ENCODE measurements at places on chromosomes 4 and X. TPM values are rescaled to one million over a fixed set of nuclear protein-coding genes. Genes with fewer than 3 reads are reported as not detected.

GRCh38 chr4:110088670-110089069 is 109.7 kb downstream of the ELOVL6 start:
- peaks cover 76% of the 10 kb centered on the region for H3K4me1 ChIP-seq
- H3K4me3 ChIP-seq = peak overlapping the region; percentile 73
- H3K36me3 ChIP-seq = peaks cover 7% of the 10 kb centered on the region

GRCh38 chr4:158578476-158578875 is 56.8 kb downstream of the RXFP1 start:
- no peaks in the 10 kb centered on the region for H3K4me1 ChIP-seq
- H3K27me3 ChIP-seq = peaks cover 1% of the 10 kb centered on the region
- H3K27ac ChIP-seq = no peak overlapping the region
- DNase-seq = no peak
- no peak overlapping the region for H3K4me3 ChIP-seq
- no peaks in the 10 kb centered on the region for H3K36me3 ChIP-seq

- H3K4me3 ChIP-seq = peak overlapping the region; percentile 80
- no peak overlapping the region for H3K27ac ChIP-seq
- peaks cover 56% of the 10 kb centered on the region for H3K27me3 ChIP-seq
- H3K36me3 ChIP-seq = no peaks in the 10 kb centered on the region
- no peak for DNase-seq
Measured at GRCh38 chr4:170025523-170026252, 507 bp downstream of the MFAP3L start.

Gene TSPAN7
- not detected for total RNA-seq

DNA sequence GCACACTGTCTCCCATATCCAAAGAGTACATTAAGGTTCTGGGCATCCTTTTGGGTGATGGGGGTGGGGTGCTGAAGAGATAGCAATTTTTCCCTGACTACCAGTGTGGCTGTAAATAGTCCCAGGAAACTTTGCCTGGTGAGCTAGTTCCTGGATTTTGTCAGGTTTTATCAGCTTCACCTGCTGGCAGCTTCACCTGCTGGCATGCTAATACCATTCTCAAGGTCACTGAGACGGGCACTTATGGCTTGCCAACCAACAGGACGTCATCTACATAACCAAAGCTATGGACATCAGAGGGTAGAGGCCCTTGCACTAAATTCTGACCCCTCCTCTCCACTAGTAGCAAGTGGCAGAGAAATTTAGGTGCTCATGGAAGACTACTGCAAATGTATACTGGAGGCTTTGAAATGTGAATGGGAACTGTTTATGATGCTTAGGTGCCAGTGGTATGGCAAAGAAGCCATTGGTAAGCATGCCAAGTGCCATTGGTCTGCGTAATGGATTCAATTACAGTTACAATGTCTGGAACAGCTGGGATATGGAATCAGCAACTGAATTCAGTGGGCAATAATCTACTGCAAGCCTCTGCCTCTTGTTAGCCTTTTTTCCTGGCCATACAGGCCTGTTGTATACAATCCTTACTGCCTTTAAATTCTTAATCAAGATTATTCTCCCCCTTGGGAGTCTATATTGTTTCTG is 71.6 kb upstream of the SH3RF1 start:
- H3K36me3 ChIP-seq = no peaks in the 10 kb centered on the region
- no peaks in the 10 kb centered on the region for H3K27me3 ChIP-seq
- DNase-seq = no peak
- no peak overlapping the region for H3K27ac ChIP-seq

Gene RTL9
- not detected for total RNA-seq

- H3K4me3 ChIP-seq = no peak overlapping the region
- no peaks in the 10 kb centered on the region for H3K27me3 ChIP-seq
- no peak overlapping the region for H3K27ac ChIP-seq
Measured at GRCh38 chr4:176436293-176436973, 116.7 kb downstream of the SPCS3 start.

Gene MEPE
- not detected for total RNA-seq

Gene LPAR4
- total RNA-seq = not detected

GRCh38 chr4:19063662-19064061 is 1042.1 kb upstream of the LCORL start:
- H3K36me3 ChIP-seq = no peaks in the 10 kb centered on the region
- no peaks in the 10 kb centered on the region for H3K4me1 ChIP-seq
- no peak overlapping the region for H3K4me3 ChIP-seq
- H3K27ac ChIP-seq = no peak overlapping the region
- DNase-seq = no peak

DNA sequence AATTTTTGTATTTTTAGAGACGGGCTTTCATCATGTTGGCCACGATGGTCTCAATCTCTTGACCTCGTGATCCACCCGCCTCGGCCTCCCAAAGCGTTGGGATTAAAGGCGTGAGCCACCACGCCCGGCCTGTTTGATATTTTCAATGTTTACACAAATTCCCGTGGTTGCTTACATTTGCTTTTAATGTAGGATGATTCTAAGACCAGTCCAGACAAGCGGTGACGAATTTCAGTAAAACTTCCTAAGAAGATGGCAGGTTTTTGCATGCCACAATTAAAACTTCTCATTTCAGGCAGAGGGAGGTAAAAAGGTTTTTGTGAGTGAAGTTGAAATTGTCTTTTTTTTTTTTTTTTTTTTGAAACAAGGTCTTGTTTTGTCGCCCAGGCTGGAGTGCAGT is 41.4 kb upstream of the RBPJ start:
- no peak for DNase-seq
- no peak overlapping the region for H3K4me3 ChIP-seq
- peaks cover 3% of the 10 kb centered on the region for H3K27me3 ChIP-seq

DNA sequence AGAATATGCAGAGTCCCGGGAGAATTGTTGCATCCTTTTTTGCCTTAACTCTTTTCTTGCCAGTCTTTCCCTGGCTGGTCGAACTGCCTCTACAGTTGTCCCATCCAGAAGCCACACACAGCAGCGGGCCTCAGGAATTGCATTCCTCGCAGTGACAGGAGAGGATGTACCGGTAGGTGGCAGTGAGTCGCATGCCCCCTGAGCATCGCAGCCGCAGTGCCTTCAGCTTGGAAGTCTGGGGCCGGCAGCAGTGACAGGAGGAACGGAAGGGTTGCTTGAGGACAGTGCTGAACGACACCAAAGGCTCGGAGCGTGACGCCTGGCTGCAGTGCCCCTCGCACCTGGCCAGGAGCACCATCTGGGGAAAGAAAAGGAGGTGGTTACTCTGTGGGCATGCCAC is 23.5 kb downstream of the NDP start:
- H3K27me3 ChIP-seq = peaks cover 1% of the 10 kb centered on the region
- no peaks in the 10 kb centered on the region for H3K4me1 ChIP-seq
- H3K27ac ChIP-seq = no peak overlapping the region
- no peak for DNase-seq
- no peak overlapping the region for H3K4me3 ChIP-seq
- H3K36me3 ChIP-seq = no peaks in the 10 kb centered on the region

DNA sequence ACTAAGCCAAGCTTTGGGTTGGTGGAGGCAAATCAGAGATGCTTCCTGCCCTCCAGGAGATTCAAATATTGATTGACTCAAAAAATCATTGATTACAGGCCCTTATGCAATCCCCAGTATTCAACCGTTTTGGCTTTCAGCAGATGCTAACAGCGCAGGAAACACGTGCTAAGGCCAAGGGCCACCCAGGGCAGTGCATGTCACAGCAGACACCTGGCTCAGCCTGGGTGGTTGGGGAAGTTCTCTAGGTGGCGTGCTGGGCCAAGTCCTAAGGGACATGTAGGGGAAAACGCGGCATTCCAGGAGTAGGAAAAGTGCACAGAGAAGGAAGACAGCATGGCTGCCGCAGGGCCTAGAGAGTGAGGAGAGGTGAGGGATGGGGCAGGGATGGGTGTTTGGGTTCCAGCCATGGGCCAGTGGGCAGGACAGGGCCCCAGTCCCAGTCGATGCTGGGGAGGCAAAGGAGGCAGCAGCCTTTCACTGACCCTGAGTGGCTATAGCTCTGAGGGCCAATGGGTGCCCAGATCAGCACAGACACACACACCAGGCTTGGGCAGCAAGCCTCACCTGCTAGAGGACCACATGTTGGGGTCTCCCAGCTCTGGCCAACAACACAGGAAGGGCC is 239.1 kb downstream of the EVC2 start:
- H3K27me3 ChIP-seq = no peaks in the 10 kb centered on the region
- no peak overlapping the region for H3K27ac ChIP-seq
- no peak for DNase-seq
- no peaks in the 10 kb centered on the region for H3K4me1 ChIP-seq
- H3K4me3 ChIP-seq = no peak overlapping the region

Data from activated T-helper 1 cell treated with anti-CD3 and anti-CD28 coated beads, Interleukin-12 subunit alpha, Interleukin-12 subunit beta, Interleukin-2, Interleukin-4 antibody, amounts not matched to agents 30 ng/mL and 10 ng/mL and 1 ng/mL, durations not matched to agents 14 hours and 24 hours and 36 hours (primary cell).